ENCODE measurements at places on chromosomes 1 and 21.

DNA sequence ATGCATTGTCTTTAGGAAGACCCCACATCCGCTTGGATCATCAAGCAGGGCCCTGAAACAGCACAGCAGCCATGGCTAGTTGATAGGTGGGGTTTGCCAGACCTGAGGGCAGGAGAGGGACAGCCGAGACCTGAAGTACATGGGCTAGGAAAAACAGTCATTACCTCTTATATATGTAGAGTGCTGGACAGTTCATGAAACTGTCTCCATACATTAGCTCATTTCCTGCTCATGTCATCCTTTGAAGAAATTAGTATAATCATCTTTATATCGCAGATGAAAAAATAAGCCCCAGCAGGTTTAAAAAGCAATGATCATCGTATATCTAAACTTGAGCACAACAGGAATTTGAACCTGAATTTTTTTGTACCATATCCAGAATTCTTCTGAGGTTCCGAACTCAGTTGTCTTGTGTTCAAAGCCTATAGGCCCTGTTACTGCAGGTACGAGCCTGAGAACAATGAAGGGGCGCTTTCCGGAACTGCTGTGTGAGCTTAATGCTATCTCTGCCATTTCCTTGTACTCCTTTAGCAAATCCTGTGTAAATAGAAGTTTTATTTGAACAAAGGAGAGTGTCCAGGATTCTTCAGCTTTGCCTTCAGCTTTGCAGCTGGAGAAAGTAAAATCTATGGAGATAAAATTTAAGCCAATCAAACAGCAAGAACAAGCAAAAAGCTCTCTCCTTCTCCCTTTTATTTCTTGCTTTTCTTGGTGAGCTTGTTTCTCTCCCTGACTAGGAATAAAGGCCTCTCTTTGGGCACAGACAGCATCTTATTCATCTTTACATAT is 32.4 kb upstream of the DUSP10 start:
- no peak for DNase-seq

- no peak for DNase-seq
Observed at GRCh38 chr1:164498792-164499191, 60.2 kb upstream of the PBX1 start.

DNA sequence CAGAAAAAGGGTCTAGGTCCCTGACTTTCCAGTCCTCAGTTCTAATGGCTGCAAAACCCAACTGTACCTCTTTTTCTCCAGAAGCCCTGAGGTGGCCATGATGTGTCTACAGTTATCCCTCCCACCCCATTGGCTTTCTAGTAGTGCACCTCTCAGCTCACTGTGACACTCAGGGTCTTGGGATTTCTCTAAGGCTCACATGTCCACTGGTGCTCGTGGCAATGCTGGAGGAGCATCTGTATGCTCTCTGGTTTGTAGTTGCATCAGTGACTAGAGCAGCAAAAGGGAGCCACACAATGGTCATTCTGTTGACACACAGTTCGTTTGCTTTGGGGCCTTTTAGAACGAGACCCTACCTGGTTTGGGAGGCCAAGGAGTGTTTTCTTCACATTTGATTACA is 81.6 kb upstream of the SYT6 start:
- no peak for DNase-seq

GRCh38 chr1:160874935-160875334 is 10.0 kb downstream of the ITLN1 start:
- DNase-seq = no peak

DNA sequence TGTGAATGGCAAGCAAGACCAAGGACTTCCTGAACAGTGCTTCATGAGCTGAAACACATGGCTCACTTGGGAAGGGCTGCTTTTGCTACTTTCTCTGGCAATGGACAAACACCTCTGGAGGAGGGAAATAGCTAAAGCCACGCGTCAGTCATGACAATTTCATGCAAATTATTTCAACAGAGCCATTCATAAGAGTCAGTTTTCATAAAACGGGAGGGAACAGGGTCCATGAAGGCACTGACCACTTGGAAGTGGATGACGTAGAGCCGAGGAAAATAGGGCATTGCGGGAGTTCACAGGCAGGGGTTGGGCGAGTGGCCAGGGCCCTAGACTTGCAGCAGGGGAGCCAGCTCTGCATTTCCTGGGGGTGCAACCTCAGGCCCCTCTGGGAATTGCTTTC is 43.9 kb downstream of the SDC3 start:
- DNase-seq = no peak

- DNase-seq = no peak
Observed at GRCh38 chr1:244437086-244437468, 14.6 kb downstream of the ADSS2 start.

- DNase-seq = no peak
Observed at GRCh38 chr1:114315631-114316030, 162.0 kb upstream of the SYT6 start.

- no peak for DNase-seq
Observed at GRCh38 chr1:107142666-107143065, 1.8 kb downstream of the NTNG1 start.

DNA sequence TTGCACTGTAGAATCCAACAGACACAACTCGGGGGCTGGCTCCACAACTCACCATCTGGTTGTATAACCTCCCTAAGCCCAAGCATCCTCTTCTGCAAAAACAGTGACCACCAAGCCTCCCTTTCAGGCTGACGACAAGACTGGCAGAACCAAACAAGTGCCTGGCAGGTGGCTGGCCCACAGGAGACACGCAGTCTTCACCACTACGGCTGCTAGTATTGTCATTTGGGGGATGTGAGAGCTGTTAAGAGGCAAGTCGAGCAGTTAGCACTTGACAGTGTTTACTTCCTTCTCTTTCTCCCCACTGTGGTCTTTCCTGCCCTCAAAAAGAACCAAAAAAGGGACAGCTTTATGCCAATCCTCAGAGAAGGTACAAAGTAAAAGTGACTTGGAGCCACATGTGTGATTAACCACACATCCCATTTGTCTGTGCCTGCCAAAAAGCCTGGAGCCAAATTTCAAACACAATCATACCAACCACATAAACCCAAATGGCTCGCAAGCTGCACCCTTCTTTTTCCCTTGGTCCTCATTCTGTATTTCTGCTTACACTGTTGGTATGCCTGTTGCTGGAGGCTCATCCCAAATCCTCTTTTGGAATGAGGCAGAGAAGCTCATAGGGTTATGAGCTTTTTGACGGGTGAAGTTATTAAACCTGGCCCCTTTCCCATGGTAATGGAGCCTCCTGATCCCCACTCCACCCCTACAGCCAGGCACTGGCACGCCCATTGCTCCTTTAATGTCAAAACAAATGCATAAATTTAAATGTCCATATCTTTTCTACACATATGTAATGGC is 94.1 kb downstream of the TGFBR3 start:
- DNase-seq = no peak

DNA sequence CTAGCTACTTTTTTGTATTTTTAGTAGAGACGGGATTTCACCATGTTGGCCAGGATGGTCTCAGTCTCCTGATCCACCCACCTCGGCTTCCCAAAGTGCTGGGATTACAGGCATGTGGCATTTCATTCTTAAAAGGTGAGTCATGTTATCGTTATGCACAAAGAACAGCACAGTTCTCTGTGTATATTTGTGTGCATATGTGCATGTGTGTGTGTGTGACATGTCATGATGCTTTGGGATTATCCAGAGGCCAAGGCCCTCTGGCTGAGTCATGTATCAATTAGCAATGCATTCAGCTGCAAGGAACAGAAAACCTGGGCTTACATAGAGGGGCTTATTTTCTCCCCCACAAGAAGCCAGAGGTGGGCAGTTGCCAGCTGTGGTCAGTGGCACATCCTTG is 301.7 kb upstream of the KAZN start:
- DNase-seq = no peak

- DNase-seq = no peak
Observed at GRCh38 chr1:186958520-186958919, 129.8 kb downstream of the PLA2G4A start.

GRCh38 chr1:230737622-230738262 is 9.4 kb upstream of the CAPN9 start:
- DNase-seq = no peak

DNA sequence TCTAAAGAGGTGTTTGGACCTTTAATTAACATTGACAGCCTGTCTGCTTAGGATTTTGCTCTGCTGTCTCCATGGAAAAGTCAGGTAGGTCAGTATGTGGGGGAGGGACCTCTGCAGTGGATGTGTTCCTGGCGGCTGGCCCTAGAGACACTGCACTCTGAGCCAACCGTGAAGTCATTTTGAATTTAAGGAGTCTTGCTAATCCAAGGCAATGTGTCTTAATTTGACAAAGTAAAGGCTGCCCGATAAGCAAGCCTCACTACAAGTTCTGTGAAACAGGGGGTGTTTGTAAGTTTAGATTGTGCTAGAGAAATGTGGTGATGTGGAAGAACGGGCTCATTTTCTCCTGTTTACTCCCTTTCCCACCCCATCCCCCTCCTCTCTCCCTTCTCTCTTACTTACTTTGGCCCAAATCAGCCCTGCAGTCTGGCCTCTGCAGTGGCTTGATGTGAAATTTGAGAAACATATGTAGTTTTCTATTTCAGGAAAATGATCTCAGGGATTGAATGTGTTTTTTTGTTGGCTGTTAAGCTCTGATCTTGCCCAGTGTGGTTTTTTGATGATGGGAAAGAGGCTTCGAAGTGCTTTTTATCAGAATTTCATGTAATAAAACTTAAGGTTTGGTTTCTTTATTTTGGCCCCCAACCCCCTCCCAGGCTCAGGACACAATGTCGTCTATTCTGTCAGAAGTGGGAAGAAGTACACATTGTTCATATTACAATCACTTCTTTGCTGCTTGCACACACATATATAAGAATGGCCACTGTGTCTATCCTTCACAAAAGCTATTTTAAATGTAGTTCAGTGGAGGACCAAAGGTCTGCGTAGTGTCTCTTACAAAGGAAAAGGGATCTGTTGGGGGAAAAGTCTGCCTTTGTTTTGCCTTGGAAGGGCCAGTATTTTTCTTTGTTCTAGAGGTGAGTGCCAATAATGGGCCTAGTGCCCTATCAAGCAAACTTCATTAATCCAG is 96.6 kb downstream of the FGGY start:
- DNase-seq = no peak

- DNase-seq = no peak
Observed at GRCh38 chr1:214370615-214371014, 89.7 kb downstream of the SMYD2 start.

DNA sequence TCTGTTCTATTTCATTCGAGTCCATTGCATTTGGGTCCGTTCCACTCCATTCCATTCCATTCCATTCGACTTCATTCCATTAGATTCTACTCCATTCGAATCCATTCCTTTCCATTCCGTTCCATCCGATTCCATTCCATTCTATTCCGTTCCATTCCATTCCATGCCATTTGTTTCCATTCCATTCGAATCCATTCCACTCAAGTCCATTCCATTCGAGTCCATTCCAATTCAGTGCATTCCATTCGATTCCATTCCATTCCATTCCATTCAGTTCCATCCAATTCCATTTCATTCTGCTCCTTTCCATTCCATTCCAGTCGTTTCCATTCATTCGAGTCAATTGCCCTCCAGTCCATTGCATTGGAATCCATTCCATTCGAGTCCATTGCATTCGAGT is 2603.7 kb upstream of the TPTE start:
- no peak for DNase-seq

DNA sequence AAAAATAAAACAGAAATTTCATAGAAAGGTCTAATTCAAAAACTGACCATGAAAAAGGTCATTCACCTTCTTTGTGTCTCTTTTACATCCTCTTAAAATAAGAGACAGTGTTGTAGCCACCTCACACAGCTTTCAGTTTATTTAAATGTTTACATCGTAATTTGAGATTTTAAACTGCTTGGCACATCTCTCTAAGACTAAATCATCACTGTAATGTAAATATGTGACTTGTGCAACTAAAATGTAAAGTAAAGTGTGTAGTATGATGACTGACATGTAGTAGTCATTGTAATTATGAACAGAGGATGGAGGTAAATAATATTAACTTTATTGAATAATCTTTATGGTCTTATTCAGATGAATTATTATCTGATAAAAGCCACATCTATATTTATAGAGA is 283.9 kb downstream of the KCNT2 start:
- no peak for DNase-seq

GRCh38 chr1:235500971-235501540 is 3.2 kb downstream of the B3GALNT2 start:
- DNase-seq = no peak

GRCh38 chr1:233719655-233720341 is 105.9 kb downstream of the KCNK1 start:
- no peak for DNase-seq

DNA sequence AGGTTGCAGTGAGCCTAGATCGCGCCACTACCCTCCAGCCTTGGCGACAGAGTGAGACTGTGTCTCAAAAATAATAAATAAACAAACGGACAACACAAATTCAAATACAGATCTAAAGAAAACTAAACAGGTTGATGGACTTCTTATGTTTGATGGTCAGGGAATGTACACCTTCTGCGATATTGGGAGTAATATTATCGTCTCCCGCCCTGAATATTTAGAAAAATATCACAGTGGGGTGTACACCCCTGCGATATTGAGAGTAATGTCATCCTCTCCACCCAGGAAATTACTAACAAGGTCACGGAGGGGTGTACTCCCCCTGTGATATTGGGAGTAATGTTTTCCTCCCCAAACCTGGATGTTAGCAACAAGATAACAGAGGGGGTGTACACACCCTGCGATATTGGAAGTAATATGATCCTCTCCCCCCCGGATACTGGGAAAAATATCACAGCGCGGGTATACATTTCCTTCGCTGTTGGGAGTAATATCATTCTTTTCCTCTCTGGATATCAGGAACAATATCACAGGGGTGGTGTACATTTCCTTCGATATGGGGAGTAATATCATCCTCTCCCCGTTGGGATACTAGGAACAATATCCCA is 1.4 kb upstream of the CFAP298 start:
- no peak for DNase-seq

DNA sequence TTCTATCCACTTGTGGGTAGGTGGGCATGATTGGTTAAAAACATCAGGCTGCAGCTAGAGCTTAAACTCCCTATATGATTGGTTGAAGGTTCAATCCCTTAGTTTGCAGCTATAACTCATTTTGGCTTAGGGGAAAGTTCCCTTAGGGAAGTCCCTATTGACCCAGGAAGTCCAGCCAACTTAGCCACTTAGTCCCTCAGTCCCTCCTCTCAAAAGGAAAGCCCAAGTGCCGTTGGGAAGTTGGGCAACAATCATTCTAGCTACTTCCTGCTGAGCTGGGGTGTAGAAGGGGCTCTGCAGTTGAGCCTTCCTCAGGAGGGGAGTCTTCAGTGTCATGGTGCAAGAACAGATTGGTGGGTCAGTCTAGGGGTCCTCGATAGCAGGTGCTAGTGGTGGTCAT is 12.2 kb downstream of the MSTO1 start:
- no peak for DNase-seq

DNA sequence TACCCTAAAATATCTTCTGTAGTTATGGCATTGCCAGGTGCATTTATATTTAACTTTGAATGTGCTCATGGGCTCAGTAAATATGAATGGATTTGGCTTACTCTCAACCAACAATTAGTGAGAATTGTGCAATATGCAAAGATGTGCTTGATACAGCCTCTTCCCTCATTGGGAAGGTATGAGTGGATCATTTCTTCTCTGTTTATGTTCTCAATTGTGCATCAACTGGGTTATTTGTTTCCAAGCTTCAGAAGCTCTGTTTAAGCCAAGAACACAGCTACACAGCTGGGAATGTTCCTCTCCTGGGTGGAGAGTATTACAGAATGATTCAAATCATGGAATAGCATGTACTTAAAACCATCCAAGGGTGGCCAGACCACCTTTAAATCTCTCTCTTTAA is 17.6 kb upstream of the MAP1LC3C start:
- DNase-seq = no peak

GRCh38 chr1:221015159-221015790 is 136.0 kb downstream of the HLX start:
- no peak for DNase-seq

GRCh38 chr1:46133181-46133658 is 791 bp upstream of the PIK3R3 start:
- no peak for DNase-seq

GRCh38 chr1:109089242-109090015 is 1.1 kb upstream of the TMEM167B start:
- peak; percentile 18 for DNase-seq
